ENCODE measurements at places on chromosomes 12 and 14. TPM values are rescaled to one million over a fixed set of nuclear protein-coding genes. Genes with fewer than 3 reads are reported as not detected.

The XPOT gene
- total RNA-seq = 81.1 TPM

The CFAP251 gene
- 3.2 TPM for total RNA-seq

The SMIM41 gene
- not detected for total RNA-seq

The AQP6 gene
- total RNA-seq = not detected

The SLC22A17 gene
- 16.7 TPM for total RNA-seq

- no peak overlapping the region for H3K4me3 ChIP-seq
- H3K36me3 ChIP-seq = no peaks in the 10 kb centered on the region
- no peaks in the 10 kb centered on the region for H3K27me3 ChIP-seq
- H3K4me1 ChIP-seq = no peaks in the 10 kb centered on the region
- DNase-seq = no peak
These were observed 150.2 kb downstream of the ADGRD1 start for GRCh38 chr12:131103669-131104462.

DNA sequence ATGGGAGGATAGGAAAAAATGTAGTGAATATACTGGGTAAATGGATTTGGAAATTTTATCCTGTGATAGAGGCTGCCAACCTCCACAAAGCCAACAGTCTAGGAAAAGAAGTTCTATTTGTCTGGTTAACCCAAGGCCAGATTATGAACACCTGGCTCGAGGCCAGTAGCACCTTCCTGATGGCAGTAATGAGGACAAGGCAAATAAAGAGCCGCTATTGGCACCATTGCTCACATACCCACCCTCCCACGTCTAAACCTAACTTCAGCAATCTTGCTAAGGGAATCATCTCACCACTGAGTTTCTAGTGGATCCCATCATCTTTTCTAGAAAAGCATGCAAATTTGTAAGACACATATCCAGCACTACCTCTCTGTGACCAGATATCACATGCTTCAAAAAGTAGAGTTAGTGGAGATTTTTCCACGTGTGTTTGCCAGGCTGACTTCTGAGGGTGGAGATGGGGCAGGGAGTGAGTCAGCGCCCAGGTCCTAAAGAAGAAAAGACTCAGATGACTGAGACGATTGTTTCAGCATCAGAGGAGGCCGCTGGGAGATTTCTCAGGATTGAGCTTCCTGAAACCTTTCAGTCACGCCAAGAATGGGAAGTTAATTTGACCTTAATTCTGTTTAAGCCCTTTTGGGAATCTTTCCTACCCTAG is 362.9 kb downstream of the EMP1 start:
- H3K4me1 ChIP-seq = no peaks in the 10 kb centered on the region
- no peak overlapping the region for H3K27ac ChIP-seq
- H3K27me3 ChIP-seq = no peaks in the 10 kb centered on the region

DNA sequence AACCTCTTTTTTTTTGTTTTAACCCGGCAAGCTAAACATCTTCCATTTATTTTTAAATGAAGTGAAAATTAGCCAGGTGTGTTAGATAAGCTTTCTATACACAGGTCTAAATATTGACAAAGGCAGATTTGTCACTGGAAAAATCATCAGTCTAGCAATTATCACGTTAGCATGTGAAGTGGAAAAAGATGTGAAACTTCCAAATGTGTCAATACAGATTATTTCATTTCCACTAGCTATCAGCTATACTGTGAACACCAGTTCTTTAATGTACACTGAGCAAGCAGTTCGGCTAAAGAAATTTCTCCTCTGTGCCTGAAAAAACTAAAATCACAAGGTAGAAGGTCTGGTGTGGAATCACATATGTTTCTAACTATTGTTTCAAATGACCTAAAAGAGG is 96.6 kb upstream of the G2E3 start:
- peaks cover 4% of the 10 kb centered on the region for H3K27me3 ChIP-seq
- DNase-seq = no peak
- H3K36me3 ChIP-seq = no peaks in the 10 kb centered on the region
- H3K4me1 ChIP-seq = no peaks in the 10 kb centered on the region
- no peak overlapping the region for H3K4me3 ChIP-seq

GRCh38 chr12:106790020-106790419 is 15.5 kb downstream of the RIC8B start:
- H3K36me3 ChIP-seq = peaks cover 51% of the 10 kb centered on the region
- H3K27me3 ChIP-seq = no peaks in the 10 kb centered on the region
- DNase-seq = no peak
- peaks cover 17% of the 10 kb centered on the region for H3K4me1 ChIP-seq

DNA sequence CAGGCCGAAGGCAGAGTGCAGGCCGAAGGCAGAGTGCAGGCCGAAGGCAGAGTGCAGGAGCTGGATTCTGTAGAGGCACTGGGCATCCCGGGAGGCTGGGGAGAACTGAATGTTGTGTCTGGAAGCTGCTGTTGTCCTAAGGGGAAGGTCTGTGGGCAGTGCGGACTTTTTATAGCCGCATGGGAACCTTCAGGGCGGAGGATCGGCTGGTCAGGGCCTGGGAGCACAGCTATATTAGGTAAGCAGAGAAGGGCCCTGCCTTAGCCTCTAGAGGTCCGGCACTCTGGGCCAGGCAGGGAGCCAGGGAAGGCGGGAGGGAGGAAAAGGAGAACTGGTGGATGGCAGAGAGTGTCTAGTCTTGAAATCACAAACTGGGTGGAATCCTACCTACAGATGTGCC is 14.2 kb downstream of the CABP1 start:
- H3K27ac ChIP-seq = no peak overlapping the region
- DNase-seq = no peak
- H3K4me3 ChIP-seq = no peak overlapping the region
- no peaks in the 10 kb centered on the region for H3K36me3 ChIP-seq
- H3K27me3 ChIP-seq = peaks cover 41% of the 10 kb centered on the region
- H3K4me1 ChIP-seq = peaks cover 12% of the 10 kb centered on the region

DNA sequence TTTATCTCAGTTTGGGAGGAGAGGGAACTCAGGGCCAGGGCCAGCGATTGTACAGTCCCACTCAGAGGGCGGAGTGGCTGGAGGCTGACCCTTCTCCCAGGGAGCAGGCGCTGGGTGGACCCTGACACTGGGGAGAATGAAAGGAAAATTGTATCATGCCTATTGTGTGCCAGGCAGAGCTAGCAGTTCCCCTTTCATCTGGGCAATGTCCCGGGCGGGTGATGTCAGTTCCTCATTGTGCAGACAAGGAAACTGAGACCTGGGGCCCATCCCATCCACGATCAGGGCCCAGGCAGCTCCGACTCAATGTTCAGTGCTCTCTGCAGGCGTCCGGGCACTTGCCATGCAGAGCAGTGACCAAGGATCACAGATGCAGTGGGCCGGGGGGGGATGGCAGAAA is 101.9 kb upstream of the RTL1 start:
- H3K27me3 ChIP-seq = peaks cover 50% of the 10 kb centered on the region
- peaks cover 61% of the 10 kb centered on the region for H3K4me1 ChIP-seq
- DNase-seq = no peak
- H3K4me3 ChIP-seq = no peak overlapping the region
- H3K27ac ChIP-seq = no peak overlapping the region
- peaks cover 50% of the 10 kb centered on the region for H3K36me3 ChIP-seq

GRCh38 chr14:77055306-77055705 is 26.8 kb upstream of the IRF2BPL start:
- H3K4me3 ChIP-seq = no peak overlapping the region
- peaks cover 3% of the 10 kb centered on the region for H3K36me3 ChIP-seq
- H3K27me3 ChIP-seq = peaks cover 4% of the 10 kb centered on the region
- no peak for DNase-seq
- H3K27ac ChIP-seq = no peak overlapping the region

DNA sequence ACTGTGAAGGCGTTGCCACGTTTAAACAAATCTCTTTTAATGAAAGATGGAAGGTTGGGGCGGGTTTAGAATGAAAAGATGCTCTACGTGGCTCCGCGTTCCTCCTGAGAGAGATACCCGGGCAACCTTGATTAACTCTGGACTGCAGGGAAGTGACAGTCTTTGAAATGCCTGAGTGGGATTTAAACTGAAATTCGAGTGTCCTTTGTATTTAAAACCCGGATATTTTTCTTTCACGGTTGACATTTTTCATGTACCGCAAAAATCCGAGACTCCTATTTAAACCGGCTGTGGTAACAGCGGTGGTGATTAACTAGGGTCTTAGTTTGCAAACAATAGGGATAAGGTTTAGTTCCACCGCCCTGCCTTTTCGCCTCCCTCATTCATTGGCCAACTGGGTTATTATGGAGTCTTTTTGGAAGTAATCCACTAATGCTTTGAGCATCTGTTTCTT is 707 bp downstream of the G2E3 start:
- DNase-seq = peak; percentile 20
- peaks cover 34% of the 10 kb centered on the region for H3K36me3 ChIP-seq
- H3K4me1 ChIP-seq = peaks cover 33% of the 10 kb centered on the region
- peak overlapping the region; percentile 100 for H3K27ac ChIP-seq
- H3K27me3 ChIP-seq = no peaks in the 10 kb centered on the region
- H3K4me3 ChIP-seq = peak overlapping the region; percentile 100

- peaks cover 28% of the 10 kb centered on the region for H3K4me1 ChIP-seq
- H3K27me3 ChIP-seq = peaks cover 45% of the 10 kb centered on the region
- H3K36me3 ChIP-seq = no peaks in the 10 kb centered on the region
- peak overlapping the region; percentile 69 for H3K27ac ChIP-seq
- peak; percentile 74 for DNase-seq
- peak overlapping the region; percentile 44 for H3K4me3 ChIP-seq
These were observed 20.4 kb upstream of the ATP5MC2 start for GRCh38 chr12:53696285-53696654.

- no peak overlapping the region for H3K4me3 ChIP-seq
- no peak for DNase-seq
- no peaks in the 10 kb centered on the region for H3K4me1 ChIP-seq
- no peak overlapping the region for H3K27ac ChIP-seq
These were observed 24.5 kb downstream of the FZD10 start for GRCh38 chr12:130186651-130187268.

GRCh38 chr12:45887544-45887943 is 102.8 kb downstream of the SCAF11 start:
- peaks cover 10% of the 10 kb centered on the region for H3K4me1 ChIP-seq
- peaks cover 13% of the 10 kb centered on the region for H3K36me3 ChIP-seq
- no peak for DNase-seq
- H3K27me3 ChIP-seq = 0 out of 2 replicates have a peak, but pooled peaks cover 4% of the 10 kb centered on the region
- H3K27ac ChIP-seq = no peak overlapping the region

GRCh38 chr12:3273409-3273853 is 196.3 kb downstream of the TSPAN9 start:
- H3K4me1 ChIP-seq = peaks cover 40% of the 10 kb centered on the region
- DNase-seq = peak; percentile 63
- H3K27ac ChIP-seq = peak overlapping the region; percentile 54
- no peak overlapping the region for H3K4me3 ChIP-seq
- no peaks in the 10 kb centered on the region for H3K36me3 ChIP-seq

- no peak overlapping the region for H3K4me3 ChIP-seq
- H3K27me3 ChIP-seq = no peaks in the 10 kb centered on the region
- no peak overlapping the region for H3K27ac ChIP-seq
- H3K36me3 ChIP-seq = peaks cover 4% of the 10 kb centered on the region
- peaks cover 72% of the 10 kb centered on the region for H3K4me1 ChIP-seq
- DNase-seq = no peak
These were observed 197.8 kb downstream of the PPM1H start for GRCh38 chr12:62737188-62737587.

DNA sequence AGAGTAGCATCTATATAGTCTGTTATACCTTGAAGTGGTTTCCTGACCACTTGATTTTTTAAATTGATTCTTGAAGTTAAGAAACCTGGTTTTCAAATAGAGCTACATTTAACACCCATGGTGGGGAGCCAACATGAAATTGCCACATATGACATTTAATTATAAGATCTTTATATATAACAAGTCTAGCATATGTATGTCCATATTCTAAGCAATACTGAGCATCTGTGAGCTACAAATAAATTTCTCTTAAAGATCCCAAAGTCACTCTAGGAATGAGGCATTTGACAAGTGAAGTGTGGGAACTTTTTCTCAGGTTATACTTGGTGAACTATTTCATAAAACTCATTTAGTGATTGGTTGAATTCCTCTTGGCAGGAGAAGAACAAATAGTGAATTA is 132.5 kb downstream of the RPL10L start:
- no peak overlapping the region for H3K27ac ChIP-seq
- DNase-seq = no peak
- H3K4me1 ChIP-seq = no peaks in the 10 kb centered on the region
- no peak overlapping the region for H3K4me3 ChIP-seq

DNA sequence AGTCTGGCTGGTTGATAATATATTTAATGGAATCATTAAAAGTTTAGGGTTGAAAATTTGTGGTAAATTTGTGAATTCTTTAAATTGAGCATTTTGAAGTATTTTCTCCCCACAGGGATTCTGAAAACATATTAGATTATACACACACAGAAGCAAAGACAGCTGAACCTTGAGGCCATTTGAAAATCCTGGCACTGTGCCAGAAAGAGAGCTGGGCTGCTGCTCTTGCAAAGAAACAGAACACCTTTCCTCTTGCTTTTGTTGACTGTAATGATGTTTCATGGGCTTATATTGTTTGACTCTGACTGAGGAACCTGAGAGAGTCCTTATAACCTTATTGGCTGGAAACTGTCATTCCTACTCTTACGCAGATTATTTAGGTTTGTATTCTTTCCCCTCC is 4.8 kb downstream of the RNF34 start:
- H3K27ac ChIP-seq = no peak overlapping the region
- H3K36me3 ChIP-seq = peaks cover 25% of the 10 kb centered on the region
- no peaks in the 10 kb centered on the region for H3K27me3 ChIP-seq
- no peak for DNase-seq
- H3K4me1 ChIP-seq = peaks cover 22% of the 10 kb centered on the region

- DNase-seq = no peak
- H3K4me3 ChIP-seq = no peak overlapping the region
- peaks cover 15% of the 10 kb centered on the region for H3K4me1 ChIP-seq
These were observed 374.4 kb downstream of the NUAK1 start for GRCh38 chr12:105764216-105764835.

- no peak overlapping the region for H3K27ac ChIP-seq
- H3K36me3 ChIP-seq = 0 out of 2 replicates have a peak, but pooled peaks cover 4% of the 10 kb centered on the region
- H3K4me3 ChIP-seq = no peak overlapping the region
- H3K27me3 ChIP-seq = no peaks in the 10 kb centered on the region
- H3K4me1 ChIP-seq = peaks cover 7% of the 10 kb centered on the region
- no peak for DNase-seq
These were observed 17.8 kb downstream of the PPHLN1 start for GRCh38 chr12:42343721-42344120.

DNA sequence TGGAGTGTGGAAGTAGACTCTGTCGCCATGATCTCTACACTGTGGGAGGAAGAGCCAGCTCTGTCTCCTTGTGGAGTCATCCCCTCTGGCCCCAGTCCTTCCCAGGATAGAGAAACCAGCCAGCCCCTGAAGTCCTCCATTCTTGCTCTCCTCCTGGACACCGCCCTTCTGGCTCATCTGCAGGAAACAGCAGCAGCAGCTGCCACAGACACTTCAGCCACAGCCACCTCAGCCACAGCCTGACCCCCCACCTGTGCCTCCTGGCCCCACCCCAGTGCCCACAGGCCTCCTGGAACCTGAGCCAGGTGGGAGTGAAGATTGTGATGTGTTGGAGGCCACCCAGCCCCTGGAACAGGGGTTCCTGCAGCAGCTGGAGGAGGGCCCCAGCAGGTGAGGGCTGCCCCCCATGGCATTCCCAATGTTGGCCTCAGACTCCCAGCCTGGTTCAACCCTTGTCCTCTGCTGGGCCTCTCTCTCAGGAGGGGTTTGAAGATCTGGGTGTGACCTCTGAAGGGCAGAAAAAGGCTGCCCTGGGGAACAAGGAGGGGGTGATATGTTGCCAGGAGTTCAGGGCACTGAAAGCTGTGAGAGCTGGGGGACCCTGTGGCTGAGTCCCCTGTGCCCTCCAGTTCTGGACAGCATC is 10.5 kb downstream of the PRPF40B start:
- no peak overlapping the region for H3K27ac ChIP-seq
- peaks cover 10% of the 10 kb centered on the region for H3K4me1 ChIP-seq
- H3K27me3 ChIP-seq = no peaks in the 10 kb centered on the region
- peaks cover 5% of the 10 kb centered on the region for H3K36me3 ChIP-seq
- DNase-seq = no peak
- no peak overlapping the region for H3K4me3 ChIP-seq

Data from HFFc6 (cell line).